ENCODE measurements at places on chromosomes 5 and 9.

GRCh38 chr5:180590543-180591310 is 572 bp downstream of the SCGB3A1 start:
- no peak for DNase-seq

DNA sequence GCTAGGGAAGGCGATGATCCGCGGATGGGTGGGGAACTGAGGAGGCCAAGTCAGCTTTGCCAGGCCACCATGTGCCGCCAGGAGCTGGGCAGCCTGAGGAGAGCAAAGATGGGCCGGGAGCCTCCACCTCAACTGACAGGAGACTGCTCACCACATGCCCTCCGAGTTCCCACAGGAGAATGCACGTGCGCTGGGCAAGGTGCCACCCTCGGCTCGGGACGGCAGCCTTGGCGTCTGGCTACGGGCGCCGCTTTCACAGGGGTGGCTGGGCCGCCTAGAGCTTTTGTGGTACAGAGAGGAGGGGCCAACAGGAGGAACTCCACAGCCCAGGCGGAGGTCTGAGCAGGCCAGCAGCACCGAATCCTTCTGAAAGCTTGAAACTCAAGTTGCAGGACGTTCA is 5.3 kb upstream of the TBC1D9B start:
- DNase-seq, result no peak

- DNase-seq, result no peak
Observed at GRCh38 chr9:80004714-80005113, 432.9 kb downstream of the TLE4 start.

- no peak for DNase-seq
Observed at GRCh38 chr9:114668146-114668545, 10.5 kb upstream of the TEX53 start.

DNA sequence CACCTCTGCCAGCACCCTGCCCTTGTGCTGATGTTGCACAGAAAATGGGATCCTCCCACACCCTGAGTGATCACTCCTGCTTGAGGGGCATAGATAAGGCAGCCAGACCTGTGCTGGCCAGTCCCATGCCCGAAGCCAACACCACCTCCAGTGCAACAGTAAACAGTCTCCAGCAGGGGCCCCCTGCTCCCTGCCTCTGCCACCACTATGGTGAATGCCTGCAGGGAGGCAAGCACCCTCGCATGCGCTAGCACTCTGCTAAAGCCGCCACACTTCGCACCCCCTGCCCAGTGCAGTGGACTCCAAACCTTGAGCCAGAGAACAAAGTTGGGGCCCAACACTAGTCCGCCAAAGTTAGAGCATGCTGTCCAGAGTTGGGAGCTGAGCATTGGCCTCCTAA is 118.7 kb downstream of the PJA2 start:
- DNase-seq, result no peak

GRCh38 chr5:176560364-176560763 is 11.2 kb downstream of the CDHR2 start:
- DNase-seq, result no peak

GRCh38 chr9:34459941-34460340 is 1.3 kb downstream of the DNAI1 start:
- DNase-seq, result no peak

DNA sequence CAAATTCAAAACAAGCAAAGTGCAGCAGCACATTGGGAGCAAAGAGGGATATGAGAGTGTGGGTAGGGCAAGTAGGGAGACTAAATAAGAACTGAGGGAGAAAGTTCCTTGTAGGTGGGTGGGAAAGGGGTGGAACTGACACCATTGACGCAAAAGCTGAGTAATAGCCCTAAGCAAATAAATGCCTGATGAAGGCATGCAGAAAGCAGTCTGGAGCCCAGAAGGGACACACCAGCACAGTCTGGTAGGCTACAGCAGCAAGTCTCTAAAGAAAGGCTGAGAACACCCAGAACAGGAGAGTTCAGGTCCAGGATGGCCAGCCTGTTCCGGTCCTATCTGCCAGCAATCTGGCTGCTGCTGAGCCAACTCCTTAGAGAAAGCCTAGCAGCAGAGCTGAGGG is at the start of gene INSL4:
Gene INSL4 (plus strand): TSS at position 208 of the 400 bp plus-strand sequence. CDS start 105 bp downstream, at position 313.
- DNase-seq, result no peak

DNA sequence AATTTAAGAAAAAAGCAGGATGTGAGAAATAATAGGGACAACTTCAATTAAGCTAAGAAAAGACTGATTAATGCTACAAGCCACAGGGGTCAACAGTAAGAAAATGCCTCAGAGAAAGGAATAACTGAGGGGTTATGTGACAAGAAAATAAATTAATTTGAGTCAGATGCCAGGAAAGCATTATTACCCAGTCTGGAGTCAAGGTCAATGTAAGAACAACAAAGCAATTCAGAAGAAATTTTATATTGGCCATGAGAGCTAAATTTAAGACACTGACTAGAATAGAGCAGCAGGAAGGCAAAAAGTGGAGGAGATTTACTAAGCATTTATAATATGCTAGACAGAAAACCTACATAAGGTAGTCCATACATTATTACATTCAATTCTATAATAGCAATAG is 73.5 kb downstream of the CDH10 start:
- DNase-seq, result no peak

- no peak for DNase-seq
Observed at GRCh38 chr5:93800988-93801811, 59.8 kb upstream of the POU5F2 start.

GRCh38 chr5:140202078-140202477 is 27.1 kb downstream of the CYSTM1 start:
- no peak for DNase-seq

- DNase-seq, result no peak
Observed at GRCh38 chr5:72355706-72356299, 35.6 kb downstream of the PTCD2 start.

DNA sequence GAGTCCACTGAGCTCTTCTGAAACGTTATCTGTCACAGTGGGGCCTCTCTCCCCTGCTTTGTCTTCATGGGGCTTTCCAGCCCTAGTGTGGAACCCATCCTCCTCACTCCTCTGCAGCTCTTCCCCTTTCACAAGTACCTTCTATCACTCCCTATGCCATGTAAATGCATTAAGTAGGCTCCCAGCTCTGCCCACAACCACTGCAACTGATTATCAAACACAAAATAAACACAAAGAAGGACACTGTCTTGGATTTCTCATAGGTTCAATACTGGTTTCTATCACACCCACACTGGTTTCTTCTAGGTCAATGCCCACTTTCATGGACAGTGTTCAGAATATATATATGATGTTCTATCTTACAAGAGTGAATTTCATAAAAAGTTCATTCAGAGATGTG is 139.4 kb downstream of the GNAQ start:
- DNase-seq, result no peak

Measured in activated CD8-positive, alpha-beta memory T cell treated with anti-CD3 and anti-CD28 coated beads for 4 hours (primary cell).